Hepatic stellate cell (primary cell): ENCODE measurements at places on chromosomes 3 and 15.

DNA sequence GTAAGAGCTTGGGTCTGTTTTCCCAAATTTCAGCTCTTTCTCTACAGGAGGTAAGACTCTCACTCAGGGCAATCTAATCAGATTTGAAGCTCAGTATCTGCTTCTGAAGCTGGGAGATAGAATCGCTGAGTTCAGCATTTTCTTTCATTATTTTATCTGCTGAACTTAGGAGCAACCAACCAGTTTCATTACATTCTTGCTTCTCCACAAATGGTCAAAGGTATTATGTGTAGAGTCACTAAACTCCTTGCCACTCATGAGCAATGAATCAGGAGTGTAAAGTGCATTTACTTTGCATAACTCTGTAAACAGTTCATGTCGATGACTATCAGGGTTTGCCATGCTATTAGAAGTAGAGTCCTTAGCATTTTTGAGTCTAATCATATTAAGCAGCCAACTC, 249.4 kb downstream of the CHL1 start:
- DNase-seq, result no peak

DNA sequence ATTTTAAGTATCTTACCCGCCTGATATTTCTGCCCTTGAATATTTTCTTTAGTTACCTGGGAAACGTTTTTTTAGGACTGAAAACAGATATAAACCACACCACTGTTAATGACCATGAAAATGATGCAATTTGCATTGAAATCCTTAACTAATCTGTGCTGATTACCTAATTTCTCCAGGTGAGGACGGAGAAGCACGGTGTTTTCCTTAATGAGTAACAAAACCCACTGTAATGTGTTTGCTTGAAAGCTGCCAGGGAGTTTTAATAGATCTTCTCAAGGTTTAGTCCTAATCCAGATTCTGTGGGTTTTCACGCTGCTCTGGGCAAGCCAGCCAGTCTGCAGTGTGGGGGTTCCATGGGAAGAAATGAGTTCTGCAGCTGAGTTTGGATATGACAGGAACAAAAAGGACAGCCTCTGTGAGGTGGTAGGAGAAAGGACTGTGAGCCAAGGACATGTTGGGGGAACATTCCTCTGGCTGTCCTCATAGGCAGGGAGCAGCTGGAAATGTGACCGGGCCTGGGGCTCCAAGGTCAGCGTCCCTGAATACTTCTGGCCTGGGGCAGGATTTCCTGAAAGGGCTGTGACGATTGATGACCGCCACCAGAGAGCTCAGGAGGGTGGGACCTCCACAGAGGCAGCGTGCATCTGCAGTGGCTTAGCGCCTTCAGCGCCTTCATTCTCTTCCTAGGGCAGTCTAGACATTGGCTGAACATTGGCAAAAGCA, 18.6 kb downstream of the THSD4 start:
- DNase-seq, result no peak

- no peak for DNase-seq
Measured at GRCh38 chr3:175453361-175453760, 594.2 kb downstream of the NAALADL2 start.

GRCh38 chr3:157027861-157028745, 131.8 kb downstream of the CCNL1 start:
- DNase-seq, result peak; percentile 3

DNA sequence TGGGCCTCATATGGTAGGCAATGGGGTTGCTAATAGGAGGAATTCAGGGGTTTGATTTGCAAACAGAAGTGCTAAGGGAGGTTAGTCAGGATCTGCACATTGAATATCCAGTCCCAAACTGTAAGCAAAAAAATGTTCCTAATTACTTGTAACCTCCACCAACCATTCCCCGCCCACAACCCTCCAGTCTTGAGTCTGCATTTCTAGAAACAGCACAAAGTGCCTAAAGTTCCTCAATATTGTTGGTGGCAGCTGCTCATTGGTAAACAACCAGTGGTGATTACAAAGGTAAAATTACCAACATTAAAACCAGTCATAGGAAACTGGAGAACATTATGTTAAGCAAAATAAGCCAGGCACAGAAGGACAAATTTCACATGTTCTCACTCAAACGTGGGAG, 18.9 kb downstream of the HDC start:
- DNase-seq, result no peak

- DNase-seq, result no peak
Measured at GRCh38 chr15:48855501-48856440, 22.2 kb upstream of the EID1 start.

- no peak for DNase-seq
Measured at GRCh38 chr3:195701042-195701915, 19.5 kb upstream of the MUC20 start.

DNA sequence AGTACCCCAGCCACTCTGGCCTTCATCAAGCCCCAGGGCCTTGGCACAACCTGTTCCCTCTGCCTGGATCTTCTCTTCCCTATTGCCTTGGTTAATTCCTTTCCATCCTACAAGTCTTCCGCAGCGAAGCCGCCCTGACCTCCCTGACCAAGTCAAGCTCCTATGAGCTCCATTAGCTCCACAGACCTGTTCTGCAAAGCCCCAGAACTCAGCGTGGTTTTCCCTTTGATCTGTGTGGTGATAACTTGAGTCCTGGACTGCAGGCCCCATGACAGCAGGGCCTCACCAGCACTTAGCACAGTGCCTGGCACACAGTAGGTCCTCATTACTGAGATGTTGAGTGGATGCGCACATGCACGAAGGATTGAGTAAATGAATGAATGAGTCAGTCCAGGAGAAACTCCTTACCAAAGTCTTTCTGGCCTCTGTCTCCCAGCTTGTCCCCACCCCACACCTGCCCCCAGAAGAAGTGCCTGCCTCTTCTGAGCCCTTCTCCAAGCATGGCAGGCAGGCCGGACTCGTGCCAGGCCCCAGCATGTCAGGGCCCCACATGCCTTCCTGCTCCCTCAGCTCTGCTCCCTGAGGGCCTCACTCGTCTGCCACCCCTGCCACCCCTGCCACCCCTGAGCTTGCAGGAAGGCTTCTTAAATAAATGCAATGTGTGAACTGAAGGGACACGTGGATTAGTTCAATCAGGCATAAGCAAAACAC, 6.3 kb downstream of the ANPEP start:
- no peak for DNase-seq

GRCh38 chr3:30659270-30660130, 53.1 kb downstream of the TGFBR2 start:
- DNase-seq, result peak; percentile 59

- DNase-seq, result peak; percentile 38
Measured at GRCh38 chr3:179072100-179072438, 460 bp upstream of the ZMAT3 start.

DNA sequence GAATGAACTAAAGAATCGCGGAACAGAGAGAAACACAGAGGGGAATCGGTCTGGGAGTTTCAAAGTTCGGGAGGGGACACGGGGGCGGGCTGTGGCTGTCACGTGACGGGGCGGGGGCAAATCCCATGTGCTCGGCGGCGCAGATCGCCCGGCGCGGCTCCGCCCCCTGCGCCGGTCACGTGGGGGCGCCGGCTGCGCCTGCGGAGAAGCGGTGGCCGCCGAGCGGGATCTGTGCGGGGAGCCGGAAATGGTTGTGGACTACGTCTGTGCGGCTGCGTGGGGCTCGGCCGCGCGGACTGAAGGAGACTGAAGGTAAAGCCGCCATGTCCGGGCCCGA, at the start of gene EIF4G1:
Gene EIF4G1 (plus strand): TSS at position 244 of the 337 bp plus-strand sequence. CDS start 1,191 bp downstream, outside the sequence.
- DNase-seq, result peak; percentile 96

DNA sequence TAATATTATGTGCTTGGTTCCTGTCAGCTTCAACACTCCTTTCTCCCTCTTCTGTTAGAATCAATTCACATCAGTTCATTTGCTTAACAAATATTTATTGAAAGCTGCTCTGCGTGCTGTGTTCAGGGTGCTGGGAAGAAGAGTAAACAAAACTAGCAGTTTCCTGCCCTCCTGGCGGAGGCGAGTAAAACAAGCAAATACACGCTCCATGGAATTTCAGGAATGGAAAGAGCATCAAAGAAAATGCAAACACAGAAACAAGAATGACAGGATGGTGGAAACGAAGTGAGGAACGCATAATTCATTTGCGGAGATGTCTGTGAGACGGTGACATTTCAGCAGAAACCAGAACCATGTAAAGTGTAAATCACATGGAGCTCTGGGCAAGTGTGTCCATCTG, 49.4 kb upstream of the SPTSSB start:
- DNase-seq, result no peak

GRCh38 chr3:68004091-68004490, 349.7 kb upstream of the SUCLG2 start:
- no peak for DNase-seq

GRCh38 chr15:29433050-29433318, 163.4 kb upstream of the NSMCE3 start:
- no peak for DNase-seq

DNA sequence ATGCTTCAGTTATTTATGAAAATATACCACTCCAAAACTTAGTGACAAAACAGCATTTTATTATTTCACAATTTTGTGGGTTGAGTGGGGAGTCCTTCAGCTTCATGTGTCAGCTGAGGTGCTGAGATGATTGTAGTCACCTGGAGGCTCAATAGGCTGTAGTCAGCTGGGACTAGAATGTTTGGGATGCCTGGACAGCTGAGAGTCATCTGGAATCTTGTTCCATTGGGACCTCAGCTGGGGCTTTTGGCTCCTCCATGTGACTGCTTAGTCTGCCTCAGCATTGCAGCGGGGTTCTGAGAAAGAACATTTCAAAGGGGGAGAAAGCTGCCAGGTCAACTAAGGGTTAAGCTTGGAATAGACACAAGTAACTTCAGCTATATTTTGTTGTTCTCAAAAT, 13.4 kb downstream of the STT3B start:
- DNase-seq, result no peak

- peak; percentile 79 for DNase-seq
Measured at GRCh38 chr3:113275929-113276750, 64.8 kb downstream of the BOC start.

- DNase-seq, result no peak
Measured at GRCh38 chr15:45784656-45785055, 149.8 kb downstream of the SQOR start.

DNA sequence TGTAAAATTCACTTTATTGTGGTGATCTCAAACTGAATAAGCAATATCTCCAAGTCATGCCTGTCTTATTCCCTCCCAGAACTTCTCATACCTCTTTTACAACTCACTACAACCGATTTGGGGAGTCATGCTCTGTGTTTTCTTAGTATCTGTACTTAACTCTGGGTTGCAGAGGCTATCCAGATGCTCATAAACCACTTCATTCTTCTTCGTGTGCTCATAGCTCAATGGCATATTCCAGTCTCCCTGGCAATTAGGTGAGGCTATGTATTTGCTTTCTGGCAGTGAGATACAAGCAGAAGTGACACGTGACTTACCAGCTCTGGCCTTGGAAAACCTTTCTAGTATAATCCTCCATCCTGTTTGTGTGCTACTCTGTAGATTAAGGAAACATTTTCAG, 360.9 kb downstream of the ZNF385D start:
- peak; percentile 65 for DNase-seq

- peak; percentile 37 for DNase-seq
Measured at GRCh38 chr3:96813820-96814650, at the start of gene EPHA6. Gene EPHA6 (plus strand): TSS chr3:96814594.

DNA sequence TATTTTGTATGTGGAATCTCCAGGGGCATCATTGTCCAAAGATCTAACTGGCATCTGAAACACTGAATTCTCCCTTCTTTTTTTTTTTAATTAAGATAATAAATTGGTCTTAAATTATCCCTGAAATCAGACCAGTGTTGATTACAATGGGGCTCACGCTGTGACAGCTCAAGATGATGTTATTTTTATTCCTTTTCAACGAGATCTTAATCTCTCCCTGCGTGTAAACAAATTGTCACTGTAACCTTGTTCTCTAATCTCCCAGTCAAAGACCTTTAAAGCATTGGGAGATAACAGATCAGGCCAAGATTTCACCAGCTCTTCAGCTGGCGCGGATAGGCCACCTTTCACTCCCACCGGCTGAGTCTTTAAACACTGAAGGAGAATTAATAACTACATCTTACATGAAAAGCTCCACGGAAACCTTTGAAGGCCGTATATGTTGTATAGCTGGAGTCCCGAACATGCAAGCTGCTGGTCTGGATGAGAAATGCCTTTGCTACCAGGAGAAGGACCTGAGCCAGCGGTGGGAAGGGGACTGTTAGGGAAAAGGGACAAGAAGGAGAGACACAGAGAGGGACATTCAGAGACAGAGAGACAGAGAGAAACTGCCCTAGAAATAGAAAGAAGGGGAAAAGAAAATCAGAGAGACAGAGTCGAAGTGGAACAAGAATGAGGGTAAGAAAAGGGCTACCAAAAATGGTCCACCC, 418.8 kb upstream of the NR2F2 start:
- DNase-seq, result no peak

DNA sequence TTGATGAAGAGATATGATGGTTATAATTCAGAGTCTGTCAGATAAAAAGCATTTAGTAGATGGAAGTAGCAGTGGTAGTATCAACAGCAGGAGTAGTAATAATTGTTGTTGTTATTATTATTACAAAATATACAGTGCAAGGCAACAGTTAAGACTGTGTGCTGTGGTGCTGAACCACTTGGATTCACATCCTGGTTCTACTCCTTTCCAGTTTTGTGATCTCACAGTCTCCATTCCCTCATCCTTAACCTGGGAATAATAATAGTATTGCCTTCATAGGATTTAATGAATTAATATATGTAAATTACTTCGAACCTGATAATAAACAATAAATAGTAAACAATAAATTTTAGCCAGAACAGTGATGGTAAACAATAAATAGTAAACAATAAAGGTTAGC, 37.1 kb upstream of the TSC22D2 start:
- DNase-seq, result no peak

DNA sequence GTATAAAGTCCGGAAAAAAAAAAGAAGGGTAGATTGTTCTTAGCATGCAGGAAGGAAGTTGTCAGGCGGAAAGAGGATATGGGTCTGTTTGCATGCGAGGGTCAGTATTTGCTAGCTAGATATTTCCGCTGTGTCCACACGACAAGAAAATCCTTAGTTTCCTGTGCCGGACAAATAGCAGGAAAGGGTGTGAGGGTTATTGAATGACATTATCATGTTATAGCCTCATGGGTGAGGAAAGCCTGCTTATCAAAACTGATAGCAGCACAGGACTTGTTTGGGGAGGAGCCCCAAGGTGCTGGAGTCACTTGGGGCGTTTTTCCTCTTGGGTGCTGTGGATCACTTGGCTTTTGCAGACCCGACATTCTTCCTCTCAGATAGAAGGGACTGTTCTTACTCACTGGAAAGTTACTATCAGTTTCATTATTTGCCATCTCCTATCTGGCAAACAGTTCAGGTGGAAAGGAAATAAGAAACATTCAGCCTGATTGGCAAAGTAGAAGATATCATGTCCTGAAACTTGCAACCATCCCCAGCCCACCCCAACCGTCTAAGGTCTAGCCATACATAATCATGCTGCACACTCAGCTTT, 127.2 kb upstream of the DPH6 start:
- no peak for DNase-seq

GRCh38 chr3:152139651-152140050, 129.1 kb upstream of the MBNL1 start:
- DNase-seq, result no peak

- peak; percentile 26 for DNase-seq
Measured at GRCh38 chr3:12222775-12223485, 64.2 kb upstream of the TIMP4 start.

DNA sequence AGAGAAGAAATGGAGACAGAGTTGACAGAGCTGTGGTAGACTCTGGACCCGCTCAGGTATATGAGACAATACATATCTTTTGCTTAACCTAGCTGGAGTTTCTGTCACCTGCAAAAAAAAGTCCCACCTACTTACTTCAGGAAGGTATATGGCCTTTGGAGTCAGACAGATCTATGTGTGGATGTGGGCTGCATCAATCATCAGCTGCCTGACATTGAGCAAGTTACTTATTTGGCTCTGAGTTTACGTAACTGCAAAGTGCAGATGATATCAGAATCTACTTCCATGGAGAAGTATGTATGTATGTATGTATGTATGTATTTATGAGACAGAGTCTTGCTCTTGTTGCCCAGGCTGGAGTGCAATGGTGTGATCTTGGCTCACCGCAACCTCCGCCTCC, 124.3 kb downstream of the MYLK start:
- DNase-seq, result no peak
